B cell (primary cell): ENCODE measurements at places on chromosomes 2 and 18.

DNA sequence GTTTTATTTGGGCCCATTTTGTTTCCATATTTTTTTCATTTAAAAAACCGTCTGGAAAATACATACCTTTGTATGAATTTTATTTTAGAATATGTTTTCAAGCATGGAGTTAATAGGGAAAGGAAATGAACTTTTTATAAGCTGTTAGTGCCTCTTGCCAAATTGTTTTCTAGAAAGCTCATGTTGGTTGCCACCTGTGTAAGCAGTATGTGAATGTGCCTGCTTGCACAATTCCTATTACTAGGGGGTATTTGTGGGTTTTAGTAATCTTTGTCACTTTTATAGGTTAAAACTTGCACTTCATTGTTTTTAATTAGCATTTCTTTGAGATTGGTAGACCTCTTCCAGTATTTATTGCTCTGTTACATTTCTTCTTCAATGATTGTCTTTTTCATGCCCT, 107.3 kb downstream of the TANC1 start:
- no peak for DNase-seq

- DNase-seq, result no peak
These were observed 49.4 kb downstream of the SMAD7 start for GRCh38 chr18:48901145-48902022.

GRCh38 chr18:11591957-11592356, 17.4 kb upstream of the SLC35G4 start:
- no peak for DNase-seq

DNA sequence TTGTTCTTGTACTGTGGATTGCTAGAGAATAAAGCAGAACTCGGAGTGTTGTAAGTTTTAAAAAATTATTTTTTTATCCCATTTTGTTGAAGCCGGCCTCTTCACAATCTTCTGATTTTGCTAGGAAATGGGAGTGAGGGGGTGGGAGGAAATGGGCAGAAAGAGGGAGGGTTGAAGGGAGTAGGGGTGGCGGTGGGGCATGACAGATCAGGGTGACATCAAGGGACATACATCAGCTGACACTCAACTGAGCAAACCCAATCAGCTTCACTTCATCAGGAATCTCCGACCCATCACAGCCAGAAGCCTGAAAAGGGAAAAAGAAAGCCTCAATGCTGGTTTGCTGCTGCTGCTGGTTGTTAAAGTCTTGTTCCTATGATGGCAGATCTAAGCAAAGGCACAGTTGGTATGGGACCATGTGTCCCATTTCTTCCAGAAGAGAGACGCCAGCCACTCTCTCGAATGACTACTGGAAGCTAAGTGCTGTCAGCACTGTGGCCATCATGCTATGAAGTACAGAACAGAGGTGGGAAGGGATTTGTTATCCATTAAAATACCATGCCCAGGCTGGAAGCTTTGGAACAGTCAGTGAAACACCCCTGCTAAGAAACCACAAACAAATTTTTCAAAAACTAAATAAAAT, 292.0 kb downstream of the STK39 start:
- no peak for DNase-seq

DNA sequence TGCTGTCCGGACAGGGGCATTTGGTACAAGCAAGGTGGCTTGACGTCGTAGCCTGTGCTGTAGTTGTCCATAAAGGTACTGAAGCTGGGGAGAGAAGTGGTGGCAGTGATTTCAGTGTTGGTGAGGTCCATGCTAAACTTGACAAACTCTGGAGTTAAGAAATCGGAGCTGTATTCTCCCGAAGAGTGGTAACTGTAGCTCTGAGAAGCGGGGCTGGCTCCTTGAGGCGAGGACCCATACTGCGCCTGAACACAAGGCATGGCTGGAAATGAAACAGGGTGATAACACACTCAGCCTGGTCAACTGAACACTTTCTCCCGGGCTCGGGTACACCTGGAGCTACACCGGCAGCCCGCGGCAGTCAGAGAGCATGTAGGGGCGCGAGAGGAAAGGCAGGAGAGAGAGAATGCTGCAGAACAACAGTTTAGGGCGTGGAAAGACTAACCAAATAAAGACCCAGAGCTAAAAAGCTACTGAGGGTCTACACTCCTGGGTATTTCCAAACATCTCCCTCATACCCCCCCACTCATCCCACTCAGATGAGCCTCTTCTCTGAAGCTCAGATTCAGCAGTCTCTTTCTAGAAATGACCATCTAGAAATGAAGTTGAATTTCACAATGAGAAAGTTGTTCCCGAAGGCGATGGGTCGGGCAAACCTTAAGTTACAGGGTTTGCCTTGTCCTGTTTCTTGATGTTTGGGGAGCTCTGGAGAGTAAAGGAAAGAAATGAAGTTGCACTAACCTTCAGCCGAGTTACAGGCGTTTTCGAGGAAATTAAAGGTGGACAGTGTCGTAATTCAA, 2.4 kb downstream of the NR4A2 start:
- DNase-seq, result peak; percentile 68

DNA sequence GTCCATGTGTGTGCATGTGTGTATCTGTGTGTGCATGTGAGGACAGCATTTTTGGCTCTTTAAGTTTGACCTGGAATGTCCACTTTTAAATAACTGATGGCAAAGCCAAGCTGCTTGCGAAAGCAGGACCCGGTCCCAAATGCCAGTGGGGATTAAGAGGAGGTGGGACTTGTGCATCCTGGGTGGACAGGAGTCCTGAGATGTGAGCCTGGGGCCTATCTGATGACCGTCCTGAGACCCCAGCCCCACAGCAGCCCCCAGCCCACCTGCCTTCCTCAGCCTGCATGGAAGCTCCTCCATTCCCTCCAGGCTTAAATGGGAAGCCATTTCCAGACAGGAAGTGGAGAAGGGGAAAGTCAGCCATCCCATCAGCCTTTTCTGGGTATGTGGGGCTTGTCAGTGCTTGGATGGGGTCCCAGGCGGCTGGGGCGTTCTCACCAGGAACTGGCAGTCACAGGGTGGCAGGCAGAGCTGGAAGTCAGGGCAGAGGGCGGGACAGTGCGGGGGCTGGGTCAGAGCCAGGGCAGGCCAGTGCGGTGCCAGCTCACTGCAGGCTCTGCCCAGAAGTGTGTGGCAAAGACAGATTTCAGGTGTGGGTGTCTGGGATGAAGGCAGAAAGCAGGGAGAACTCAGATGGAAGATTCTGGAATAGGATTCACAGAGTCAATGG, 117.8 kb downstream of the ACKR3 start:
- no peak for DNase-seq

GRCh38 chr2:84840306-84840705, 40.6 kb downstream of the TRABD2A start:
- DNase-seq, result no peak
